ENCODE measurements at places on chromosomes 4 and X.

- DNase-seq: no peak
Observed at GRCh38 chr4:140103676-140104075, 50.3 kb downstream of the MAML3 start.

DNA sequence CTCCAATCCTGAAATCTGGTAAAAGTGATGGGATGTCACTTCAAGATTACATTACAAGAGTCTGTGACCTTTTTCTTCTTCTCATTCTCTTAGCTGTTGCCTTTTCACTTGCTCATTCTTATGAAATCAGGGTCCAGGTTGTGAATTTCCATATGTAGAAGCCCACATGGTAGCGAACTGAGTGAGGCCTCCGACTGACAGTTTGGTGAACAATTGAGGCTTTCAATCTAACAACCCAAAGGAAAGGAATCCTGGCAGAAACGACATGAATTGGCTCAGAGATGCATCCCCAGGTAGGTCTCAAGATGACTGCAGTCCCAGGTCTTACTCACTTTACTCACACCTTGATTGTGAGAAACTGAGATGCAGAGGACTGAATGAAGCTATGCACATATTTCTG, 203.4 kb upstream of the FAT4 start:
- DNase-seq: no peak

- no peak for DNase-seq
Observed at GRCh38 chr4:54877006-54877405, 219.2 kb downstream of the KIT start.

DNA sequence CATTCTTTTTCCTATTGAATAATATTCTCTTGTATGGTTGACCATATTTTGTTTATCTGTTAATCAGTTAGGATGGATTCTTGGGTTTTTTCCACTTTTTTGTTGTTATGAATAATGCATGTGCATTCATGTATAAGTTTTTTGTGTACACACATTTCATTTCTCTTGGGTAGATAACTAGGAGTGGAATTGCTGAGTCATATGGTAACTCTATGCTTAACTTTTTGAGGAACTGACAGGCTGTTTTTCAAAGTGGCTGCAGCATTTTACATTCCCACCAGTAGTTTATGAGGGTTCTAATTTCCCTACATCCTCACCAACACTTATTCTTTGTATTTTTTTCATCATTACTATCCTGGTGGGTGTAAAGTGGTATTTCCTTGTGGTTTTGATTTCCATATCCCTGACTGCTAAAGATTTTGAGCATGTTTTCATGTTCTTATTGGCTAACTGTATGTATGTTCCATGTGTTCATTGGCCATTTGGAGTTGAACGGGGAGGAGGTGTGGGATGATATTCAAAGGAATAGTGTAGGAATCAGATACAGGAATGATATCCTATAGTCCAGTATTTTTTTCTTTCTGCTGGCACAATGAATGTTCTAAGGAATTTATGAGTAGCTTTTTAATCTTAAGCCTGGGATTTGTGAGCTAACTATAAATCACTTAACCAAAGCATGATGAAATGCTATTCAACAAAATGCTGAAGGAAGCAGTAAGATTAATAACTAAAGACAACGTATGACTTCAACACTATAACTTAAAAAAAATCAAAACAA, 114.3 kb downstream of the AMELX start:
- DNase-seq: no peak

DNA sequence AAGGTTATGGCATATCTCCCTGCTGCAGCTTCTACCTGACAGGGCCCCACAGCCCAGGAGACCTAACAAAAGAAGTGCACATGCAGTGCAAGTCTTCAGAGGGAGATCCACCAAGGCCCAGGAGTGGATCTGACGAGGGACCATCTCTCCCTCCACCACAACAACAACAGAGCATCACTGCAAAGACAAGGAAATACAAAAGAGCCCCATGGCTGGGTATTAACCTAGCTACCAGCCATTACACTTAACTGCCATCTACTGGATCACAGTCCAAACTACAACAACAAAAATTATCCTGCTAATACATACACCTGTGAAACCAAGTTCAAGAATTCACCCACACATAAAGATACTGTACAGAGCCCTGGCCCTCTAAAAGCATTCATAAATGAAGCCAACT, 280.2 kb upstream of the SLC7A11 start:
- peak; percentile 31 for DNase-seq

- DNase-seq: no peak
Observed at GRCh38 chrX:9312922-9313867, 151.7 kb upstream of the TBL1X start.

GRCh38 chr4:19429684-19430083, 822.0 kb upstream of the SLIT2 start:
- no peak for DNase-seq

GRCh38 chr4:75584067-75584466, 28.2 kb downstream of the ODAPH start:
- no peak for DNase-seq

DNA sequence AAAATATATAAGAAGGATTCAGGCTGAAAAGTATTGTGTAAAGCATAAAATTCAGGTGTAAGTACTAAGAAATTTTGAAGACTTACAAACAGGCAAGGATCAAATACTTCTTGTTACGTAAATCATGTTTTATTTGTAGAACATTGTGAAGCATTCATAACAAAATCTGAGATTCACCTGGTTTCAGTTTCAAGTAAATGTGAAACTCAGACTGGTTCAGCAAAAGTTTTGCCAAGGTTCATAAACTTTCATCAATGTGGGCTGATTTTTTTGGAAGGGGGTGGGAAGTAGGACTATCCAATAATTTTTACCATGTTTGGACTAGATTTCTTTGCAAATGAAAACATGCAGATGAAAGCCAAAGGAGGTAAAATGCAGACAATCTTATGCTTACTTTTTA, 527.7 kb downstream of the ANKRD50 start:
- no peak for DNase-seq

GRCh38 chr4:71807469-71807868, 23.6 kb upstream of the GC start:
- no peak for DNase-seq

GRCh38 chr4:146247356-146247755, 33.0 kb downstream of the REELD1 start:
- DNase-seq: no peak

GRCh38 chrX:139692506-139692849, 15.5 kb downstream of the MCF2 start:
- DNase-seq: no peak

GRCh38 chr4:116501954-116502353, 583.4 kb downstream of the TRAM1L1 start:
- DNase-seq: no peak

DNA sequence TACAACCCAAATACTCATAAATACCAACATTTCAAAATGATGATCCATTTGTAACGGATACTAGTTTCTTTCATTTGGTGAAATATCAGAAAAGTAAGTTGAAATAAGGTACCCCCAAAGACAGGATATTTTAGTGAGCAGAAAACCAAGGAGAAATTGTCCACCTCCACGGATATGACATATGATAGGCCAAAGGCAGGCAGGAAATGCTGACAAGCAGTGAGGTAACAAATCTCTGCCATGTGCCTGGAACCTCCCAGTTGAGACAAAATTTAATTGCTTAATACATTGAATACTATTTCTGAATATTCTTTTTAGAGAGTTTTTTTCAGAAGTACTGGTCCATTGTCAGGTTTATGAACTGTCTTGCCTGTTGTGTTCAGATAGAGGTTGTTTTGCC, 118.8 kb downstream of the GATB start:
- DNase-seq: no peak

DNA sequence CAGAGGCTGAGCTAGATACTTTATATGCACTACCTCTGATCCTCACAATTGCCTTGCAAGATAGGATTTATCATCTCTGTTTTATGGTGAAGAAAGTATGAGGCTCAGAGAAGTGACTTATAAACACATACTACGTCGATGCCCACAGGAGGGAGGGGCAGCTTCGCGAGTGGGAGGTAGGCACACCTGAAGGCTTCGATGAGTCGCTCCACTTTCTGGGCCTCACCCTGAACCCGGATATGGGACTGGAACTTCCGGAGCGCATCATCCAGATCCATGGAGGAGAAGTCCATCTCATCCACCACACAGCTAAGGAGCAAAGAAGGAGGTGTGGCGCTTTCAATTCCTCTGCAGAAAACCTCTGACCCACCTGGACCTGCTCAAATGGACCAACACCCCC, 22.9 kb upstream of the KDM5C start:
- DNase-seq: no peak

DNA sequence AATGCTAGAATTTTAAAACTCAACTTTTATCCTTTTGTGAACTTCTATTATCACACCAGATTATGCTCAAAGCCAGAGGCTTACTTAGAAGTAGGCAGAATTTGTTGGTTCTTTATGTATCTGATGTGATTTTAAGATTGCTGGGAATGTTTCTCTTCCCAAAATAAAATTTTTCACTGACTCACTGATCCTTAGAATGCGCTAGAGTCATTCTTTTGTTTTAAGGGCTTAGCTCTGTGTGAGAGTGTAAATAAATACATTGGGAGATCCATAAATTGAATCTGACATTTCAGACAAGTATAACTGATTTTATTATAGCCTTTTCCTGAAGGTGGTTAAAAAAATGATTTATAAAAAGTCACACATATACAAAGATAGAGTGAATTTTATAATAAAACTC, 101.3 kb downstream of the LARP1B start:
- DNase-seq: no peak

GRCh38 chr4:5204781-5205180, 153.5 kb downstream of the STK32B start:
- DNase-seq: no peak

GRCh38 chr4:40122941-40123340, 66.3 kb downstream of the N4BP2 start:
- DNase-seq: no peak

DNA sequence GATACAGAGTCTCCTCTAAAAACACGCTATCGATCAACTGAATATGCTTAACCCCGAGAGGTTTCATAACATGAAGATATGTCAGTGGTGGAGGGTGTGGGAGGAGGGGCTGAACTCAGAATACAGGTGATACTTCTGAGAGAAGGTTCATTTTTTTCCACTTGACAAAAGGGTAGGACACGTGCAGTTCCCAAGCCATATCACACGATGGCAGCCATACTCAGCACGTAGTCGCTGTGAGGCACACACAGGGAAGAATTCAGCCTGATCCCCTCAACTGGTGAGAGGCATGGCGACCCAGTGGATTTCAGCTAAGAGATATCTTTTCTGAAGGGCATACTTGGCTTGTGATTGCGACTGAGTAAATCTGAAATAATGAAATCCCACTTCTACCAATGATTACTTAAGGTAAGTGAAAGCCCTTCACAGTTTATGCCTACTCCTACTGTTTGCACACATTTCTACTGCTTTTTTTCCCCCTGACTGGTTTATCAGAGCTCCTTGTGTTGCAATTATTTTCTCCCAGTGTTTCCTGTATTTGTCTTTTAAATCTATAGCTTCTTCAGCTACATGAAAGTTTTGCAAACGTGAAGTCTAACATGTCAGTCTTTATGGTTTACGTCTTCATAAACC, 133.1 kb downstream of the CORIN start:
- peak; percentile 26 for DNase-seq

- DNase-seq: no peak
Observed at GRCh38 chrX:9788911-9789310, 2.7 kb downstream of the SHROOM2 start.

- peak; percentile 15 for DNase-seq
Observed at GRCh38 chrX:125295337-125295736, 24.3 kb upstream of the TEX13C start.

- DNase-seq: no peak
Observed at GRCh38 chr4:8908206-8908893, 36.7 kb upstream of the HMX1 start.

DNA sequence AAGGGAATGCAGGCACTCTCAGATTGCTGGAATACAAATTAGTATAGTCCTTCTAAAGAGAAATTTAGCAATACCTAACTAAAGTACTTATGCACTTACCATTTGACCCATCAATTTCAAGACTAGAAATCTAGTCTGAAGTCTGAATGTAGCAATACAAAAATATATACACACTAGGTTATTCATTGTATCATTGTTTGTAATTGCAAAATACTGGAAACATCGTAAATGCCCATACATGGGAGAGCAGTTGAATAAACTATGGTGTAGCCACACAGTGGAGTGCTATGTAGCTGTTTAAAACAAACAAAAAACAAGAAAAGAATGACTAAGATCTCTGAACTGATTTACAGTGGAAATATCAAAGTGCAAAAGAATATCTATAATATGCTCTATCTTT, 346.4 kb downstream of the ZNF674 start:
- no peak for DNase-seq

DNA sequence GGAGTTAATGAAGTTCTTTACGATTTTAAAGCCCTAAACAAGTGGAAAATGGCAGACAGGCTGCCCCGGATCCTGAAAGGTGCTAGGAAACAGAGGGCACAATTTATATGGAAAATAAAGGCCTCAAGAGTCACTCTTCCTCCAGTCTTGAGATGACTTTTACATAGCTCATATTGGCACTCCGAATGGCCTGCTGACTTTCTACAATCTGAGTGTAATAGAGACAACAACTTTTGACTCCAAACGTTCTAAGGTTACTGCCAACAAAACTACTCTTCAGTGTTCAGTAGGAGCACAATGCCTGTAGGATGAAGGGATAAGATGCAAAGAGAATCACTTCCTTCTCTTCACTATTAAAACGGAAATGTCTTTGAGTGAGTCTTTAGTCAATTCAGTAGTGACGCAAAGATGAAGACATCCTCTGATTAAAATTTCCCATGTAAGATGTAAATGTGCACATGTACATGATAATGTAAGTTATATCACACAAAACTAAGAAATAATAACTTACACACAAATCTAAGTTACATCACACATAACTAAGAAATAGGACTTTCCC, 40.5 kb downstream of the VEGFC start:
- DNase-seq: no peak

GRCh38 chr4:24241511-24241910, 342.8 kb downstream of the DHX15 start:
- no peak for DNase-seq

DNA sequence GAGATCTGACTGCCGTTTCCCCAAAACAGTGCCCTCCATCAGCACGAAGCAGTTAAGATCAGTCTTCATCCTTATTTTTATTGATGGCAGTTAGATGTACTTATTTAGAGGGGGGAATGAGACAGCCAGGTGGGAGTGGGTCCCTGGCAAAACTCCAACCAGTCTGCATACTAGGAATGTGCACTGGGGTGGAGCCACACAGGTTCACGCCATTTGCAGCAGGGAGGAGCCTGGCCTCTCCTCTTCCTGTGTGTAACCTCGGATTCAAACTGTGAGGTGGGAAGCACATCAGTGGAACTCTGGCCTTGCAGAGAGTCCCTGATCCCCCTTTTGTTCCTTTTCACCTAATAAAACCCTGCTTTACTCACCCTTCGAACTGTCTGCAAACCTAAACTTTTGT, 987.7 kb upstream of the GRIA3 start:
- DNase-seq: no peak
